Osteoblast (primary cell): ENCODE measurements at places on chromosomes 1 and 21.

- DNase-seq: no peak
Measured at GRCh38 chr1:35185200-35185599, 7.7 kb downstream of the SFPQ start.

DNA sequence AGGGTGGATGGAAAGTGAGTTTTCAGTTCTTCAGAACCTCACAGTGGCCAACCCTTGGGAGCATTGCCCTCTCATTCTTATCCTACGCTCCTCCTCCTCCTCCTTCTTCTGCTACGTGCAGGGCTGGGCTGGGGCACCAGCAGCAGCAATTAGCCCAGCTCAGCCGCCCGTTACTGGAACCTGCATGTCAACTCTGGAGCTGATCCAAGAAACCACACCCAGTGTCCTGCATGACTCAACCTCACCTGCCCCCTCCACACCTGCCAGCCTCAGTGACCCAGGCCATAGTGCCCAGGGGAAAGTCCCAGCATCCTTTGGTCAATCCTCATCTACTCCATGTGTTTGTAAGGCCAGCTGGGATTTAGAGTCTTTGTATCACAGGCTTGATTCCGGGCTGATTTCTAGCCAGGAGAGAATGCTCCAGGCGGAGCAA lies 12.6 kb downstream of the ELF3 start:
- no peak for DNase-seq

- no peak for DNase-seq
Measured at GRCh38 chr1:163709636-163710035, 387.9 kb downstream of the NUF2 start.

- DNase-seq: no peak
Measured at GRCh38 chr1:153793973-153794615, 18.9 kb downstream of the SLC27A3 start.

GRCh38 chr1:243930822-243931671 lies 81.0 kb upstream of the AKT3 start:
- no peak for DNase-seq

- peak; percentile 88 for DNase-seq
Measured at GRCh38 chr1:201790261-201790660, 38.7 kb upstream of the IPO9 start.

DNA sequence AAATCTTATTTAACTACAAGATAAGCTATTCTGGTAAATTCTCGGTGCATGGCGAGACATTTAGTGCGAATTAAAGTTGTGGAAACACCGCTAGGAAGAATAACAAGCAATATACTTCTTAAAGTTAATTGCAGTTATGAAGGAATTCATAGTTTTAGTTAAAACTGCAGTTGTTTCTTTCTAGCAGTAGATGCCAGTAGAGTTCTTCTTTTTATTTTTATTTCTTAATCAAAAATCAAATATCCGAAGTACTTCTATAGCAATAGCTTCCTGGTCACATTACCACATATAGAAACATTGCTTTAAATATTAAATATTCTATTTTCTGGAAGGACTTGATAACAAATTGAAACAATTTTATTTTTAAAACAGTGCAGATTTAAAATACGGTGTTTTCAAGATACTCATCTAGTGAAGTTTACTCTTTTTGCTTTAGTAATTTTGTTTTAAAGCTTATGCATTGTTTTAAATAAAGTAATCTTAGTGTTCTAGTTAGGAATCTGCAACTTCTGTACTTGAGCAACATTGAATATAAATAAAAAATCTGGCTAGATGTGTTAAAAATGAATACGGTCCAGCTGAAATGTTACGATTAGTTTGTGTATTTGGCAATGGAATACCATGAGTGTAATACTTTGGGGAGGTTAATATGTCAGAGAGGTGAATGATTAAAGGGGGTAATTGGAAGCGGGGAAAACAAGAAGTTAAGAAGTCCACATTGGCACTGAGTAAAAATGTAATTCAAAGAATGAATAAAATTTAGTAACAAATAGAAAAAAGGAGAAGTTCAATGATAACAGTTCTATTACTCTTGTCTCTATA lies 2.7 kb upstream of the PRKACB start:
- no peak for DNase-seq

DNA sequence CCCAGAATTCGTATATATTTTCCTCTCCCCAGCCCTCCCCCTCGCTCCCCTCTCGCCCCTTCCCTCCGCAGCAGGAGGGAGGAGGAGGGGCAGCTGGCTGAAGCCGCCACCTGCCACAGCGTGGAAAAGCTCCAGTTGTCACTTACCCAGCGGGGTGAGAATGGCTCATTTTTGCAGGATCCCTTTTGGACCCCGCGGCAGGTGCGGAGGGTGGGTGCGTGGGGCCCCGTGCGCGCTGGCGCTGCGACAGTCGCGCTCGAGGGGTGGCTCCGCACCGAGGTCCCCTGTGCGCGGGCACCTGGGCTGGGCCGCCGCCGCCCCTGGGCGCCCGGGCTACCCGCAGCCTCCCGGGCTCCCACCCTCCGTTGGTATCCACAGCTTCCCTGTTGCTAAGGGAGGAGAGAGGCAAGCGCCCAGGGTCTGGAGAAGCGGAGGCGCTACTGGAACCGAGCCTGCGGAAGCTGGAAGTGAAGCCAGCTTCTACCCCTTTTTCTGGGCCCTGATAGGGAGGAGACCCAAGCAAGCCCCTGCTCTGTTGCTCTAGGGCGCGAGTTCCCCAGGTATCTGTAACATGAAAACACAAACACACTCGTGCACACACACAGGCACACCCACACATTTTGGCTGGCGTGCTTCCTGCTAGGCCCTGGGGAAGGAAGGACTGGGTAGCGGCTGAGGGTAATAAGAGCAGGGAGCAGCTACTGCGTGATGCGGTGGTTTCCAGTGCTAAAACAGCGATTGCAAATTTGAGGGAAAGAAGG lies at the start of gene ERICH3:
Gene ERICH3 (minus strand): TSS at position 442 of the 761 bp plus-strand sequence. CDS start 273 bp downstream, at position 169.
- peak; percentile 53 for DNase-seq

DNA sequence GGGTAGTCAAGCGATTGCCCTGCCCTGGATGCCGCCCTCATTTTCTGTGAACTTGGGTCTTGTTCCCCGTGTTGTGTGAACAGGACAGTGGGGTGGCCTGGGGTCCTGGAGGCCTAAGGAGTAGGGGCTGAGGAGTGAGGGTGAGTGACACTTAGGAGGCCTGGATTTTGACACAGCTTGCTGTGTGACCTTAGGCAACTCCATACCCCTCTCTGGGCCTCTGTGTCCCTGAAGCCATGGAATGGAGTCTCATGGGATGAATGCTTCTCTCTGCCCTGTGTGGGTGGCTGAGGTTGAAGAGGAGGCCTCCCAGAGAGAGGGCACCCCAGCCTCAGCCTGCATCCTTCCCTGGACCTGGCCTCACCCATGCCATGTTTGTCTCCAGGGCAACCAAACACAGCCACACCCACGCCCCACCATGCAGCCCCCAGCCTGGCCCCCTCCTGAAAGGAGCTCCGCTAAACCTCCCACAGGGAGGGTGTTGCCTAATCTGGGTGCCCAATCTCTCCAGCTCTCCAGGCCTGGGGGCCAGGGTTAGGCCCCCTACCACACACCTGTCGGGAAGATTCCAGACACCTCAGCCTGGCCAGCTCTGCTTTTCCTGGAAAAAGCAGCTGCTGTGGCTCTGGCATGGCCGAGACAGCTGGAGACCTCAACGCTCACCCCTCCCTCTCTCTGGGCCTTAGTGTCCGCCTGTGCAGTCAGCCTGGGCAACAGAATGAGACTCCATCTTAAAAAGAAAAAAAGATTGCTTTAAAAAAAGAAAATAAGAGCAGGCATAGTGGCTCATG lies 9.9 kb downstream of the MYOM3 start:
- no peak for DNase-seq

DNA sequence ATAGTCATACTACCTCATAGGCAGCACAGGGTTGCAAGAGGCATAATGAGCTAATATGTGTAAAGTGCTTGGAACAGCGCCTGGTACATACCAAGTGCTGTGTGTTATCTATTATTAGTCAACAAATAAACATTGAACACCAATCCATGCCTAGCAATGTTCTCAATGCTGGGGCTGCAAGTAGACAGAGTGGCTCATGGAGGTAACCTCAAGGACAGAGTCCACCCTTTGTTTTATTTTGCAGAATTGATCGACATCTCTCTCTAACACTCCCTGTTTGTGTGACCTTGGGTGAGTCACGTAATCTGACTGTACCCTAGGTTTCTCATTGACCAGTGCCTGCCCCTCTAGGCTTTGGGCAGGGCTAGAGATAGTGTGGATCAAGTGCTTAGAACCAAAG lies 164.0 kb upstream of the KLHDC7A start:
- no peak for DNase-seq

DNA sequence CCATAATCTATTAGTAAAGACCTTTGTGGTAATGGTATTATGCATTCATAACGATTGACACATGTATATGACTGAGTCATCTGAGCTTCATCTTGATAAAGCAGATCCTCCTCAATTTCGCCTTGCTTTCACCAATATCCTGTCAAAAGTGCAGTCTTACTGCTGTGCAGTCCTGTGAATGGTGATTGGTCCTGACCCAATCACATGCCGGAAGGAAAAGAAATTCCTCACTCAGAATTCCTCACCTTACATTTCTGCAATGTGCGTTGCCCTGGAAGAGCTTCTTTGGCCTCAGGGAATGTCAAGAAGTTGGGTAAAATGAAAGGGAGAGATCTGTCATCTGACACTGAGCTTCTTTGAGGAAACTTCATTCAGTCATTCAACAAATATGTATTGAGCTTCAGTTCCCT lies 121.0 kb upstream of the TSPAN2 start:
- no peak for DNase-seq

- DNase-seq: no peak
Measured at GRCh38 chr1:222339376-222339947, 208.4 kb downstream of the HHIPL2 start.
